ENCODE measurements at places on chromosomes 12 and 14.

- DNase-seq = no peak
These were observed 46.3 kb downstream of the FLRT2 start for GRCh38 chr14:85576218-85576617.

- DNase-seq = no peak
These were observed 48.6 kb upstream of the CATSPERB start for GRCh38 chr14:91780452-91780851.

GRCh38 chr14:97306760-97307246, 509.6 kb downstream of the VRK1 start:
- no peak for DNase-seq

GRCh38 chr12:85509857-85510256, 229.8 kb downstream of the ALX1 start:
- DNase-seq = no peak
